ENCODE measurements at places on chromosomes 11 and 22.

GRCh38 chr11:123061403-123062157, at the start of gene HSPA8:
Gene HSPA8 (minus strand): TSS chr11:123062136. CDS start chr11:123061324, 812 bp downstream.
- peak; percentile 82 for DNase-seq

- DNase-seq: no peak
Observed at GRCh38 chr22:48942698-48943566, 884.7 kb downstream of the BRD1 start.

DNA sequence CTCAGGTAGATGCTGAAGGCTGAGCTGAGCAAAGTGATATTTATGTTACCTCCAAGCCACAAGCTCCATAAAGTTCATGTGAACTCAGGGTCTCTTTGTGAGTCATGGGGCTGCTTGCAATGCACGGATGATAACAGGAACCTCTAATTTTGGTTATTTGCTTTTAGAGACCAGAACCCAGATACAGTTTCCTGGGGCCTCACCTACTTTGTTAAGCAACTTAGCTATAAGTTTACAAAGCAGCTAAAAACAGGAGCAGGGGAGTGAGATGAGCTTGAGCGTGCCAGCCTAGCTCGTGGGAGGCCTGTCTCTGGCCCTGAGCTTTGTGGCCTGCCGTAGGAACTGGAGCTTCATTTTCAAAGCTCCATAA, 29.2 kb downstream of the SREBF2 start:
- DNase-seq: peak; percentile 79

- no peak for DNase-seq
Observed at GRCh38 chr22:19446603-19447329, 745 bp downstream of the C22orf39 start.

GRCh38 chr22:20867179-20868024, 8.6 kb downstream of the SNAP29 start:
- no peak for DNase-seq

- DNase-seq: no peak
Observed at GRCh38 chr11:57134284-57134683, 47.5 kb upstream of the LRRC55 start.

GRCh38 chr22:30198921-30199320, 47.6 kb downstream of the LIF start:
- no peak for DNase-seq

GRCh38 chr22:31179345-31179744, 19.4 kb downstream of the RNF185 start:
- DNase-seq: no peak

GRCh38 chr11:66437979-66438503, 607 bp downstream of the MRPL11 start:
- no peak for DNase-seq

- DNase-seq: no peak
Observed at GRCh38 chr11:82756765-82757639, 23.3 kb upstream of the FAM181B start.

- peak; percentile 88 for DNase-seq
Observed at GRCh38 chr11:44600839-44601383, 35.4 kb downstream of the CD82 start.

DNA sequence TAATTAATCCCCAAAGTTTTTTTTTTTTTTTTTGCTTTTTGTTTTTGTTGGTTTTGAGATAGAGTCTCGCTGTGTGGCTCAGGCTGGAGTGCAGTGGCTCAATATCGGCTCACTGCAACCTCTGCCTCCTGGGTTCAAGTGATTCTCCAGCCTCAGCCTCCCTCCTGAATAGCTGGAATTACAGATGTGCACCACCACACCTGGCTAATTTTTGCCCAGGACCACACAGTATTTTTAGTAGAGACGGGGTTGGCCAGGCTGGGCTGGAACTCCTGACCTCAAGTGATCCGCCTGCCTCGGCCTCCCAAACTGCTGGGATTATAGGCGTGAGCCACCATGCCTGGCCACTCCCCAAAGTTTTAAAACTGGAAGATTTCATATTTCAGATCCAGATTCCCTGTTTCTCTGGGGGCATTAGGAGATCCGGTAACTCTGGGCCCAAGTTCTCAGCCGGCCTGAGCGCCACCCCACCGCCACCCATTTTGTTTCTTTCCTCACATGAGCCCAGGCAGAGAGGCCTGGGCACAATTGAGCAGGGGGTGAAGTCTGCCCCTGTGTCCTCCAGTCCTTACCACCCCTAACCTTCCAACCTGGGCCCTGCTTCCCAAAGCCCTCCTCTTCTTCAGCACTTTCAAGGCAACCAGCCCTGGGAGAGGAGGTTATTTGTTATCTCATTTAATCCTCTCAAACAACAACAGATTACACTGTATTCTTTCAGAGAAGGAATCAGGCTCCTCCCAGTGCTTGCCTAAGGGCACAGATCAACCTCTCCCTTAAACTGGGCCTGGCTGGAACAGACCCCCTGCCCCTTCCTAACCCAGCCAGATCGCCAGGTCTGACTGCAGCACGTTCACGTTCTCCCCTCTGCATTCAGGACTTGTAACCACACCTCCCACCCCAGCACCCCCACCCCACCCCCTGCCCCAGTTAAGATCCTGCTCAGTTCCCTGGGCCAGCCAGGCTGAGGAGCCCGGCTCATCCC, 1.9 kb upstream of the CSNK1E start:
- no peak for DNase-seq

DNA sequence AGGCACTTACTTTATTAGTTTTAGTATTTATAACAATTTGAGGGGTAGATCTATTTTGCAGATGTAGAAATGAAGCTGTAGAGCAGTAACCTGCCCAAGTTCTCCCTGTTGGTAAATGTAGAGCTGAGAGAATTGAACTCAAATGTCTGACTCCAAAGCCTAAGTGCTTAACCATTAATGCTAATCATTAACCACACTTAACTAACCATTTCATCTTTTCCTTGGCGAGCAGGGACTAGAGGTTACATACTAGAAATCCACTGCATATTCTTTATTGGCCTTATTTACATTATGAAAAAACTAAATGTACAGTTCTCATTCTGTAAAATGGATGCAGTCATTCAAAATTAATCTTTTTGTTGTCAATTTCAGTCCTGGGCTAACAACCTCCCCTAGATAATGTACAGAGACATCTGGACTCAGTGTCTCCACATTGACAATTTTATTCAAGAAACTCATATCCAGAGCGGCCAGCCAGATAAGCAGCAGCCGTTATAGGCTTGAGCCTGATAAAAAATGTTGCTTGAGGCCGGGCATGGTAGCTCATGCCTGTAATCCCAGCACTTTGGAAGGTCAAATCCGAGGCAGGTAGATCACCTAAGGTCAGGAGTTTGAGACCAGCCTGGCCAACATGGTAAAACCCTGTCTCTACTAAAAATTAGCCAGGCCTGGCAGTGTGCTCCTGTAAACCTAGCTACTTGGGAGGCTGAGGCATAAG, 76.7 kb upstream of the PICALM start:
- no peak for DNase-seq

DNA sequence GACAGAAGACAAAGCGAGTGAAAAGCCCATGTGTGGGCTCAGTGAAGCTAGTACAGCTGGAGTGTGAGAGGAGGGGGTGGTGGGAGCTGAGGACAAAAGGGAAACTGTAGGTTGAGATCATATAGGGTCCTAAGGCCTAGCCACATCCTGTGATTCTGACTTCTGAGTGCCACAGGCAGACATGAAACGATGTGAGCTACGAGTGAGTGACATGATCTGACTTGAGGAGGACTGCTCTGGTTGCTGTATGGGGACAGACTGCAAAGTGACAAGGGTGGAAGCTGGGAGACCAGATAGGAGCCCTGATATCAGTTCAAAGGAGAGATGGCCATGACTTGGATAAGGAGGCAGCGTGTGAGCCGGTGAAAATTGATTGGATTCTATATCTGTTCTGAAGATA, 85.4 kb downstream of the MICAL2 start:
- no peak for DNase-seq

DNA sequence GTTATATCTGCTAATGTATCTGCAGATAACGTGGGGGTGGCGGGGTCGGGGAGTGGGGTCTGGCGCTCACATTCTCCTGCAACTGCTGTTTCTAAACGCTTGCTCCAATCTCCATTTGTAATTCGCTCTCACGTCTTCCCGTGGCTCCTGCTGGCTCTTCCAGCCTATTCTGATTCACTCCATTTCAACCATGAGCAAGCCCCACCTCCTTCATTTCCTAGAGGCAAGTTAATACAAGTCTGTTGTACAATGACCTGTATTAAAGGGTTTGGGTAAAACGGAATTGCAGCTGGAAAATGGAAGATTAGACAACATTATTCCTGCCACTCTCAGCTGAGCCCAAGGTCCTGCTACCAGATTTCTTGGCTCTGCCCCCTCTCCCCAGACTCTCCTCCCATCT, 132.3 kb downstream of the CSNK2A3 start:
- DNase-seq: no peak

- no peak for DNase-seq
Observed at GRCh38 chr11:27294654-27295053, 68.4 kb downstream of the CCDC34 start.

- DNase-seq: no peak
Observed at GRCh38 chr11:128239306-128239705, 348.1 kb downstream of the ETS1 start.

DNA sequence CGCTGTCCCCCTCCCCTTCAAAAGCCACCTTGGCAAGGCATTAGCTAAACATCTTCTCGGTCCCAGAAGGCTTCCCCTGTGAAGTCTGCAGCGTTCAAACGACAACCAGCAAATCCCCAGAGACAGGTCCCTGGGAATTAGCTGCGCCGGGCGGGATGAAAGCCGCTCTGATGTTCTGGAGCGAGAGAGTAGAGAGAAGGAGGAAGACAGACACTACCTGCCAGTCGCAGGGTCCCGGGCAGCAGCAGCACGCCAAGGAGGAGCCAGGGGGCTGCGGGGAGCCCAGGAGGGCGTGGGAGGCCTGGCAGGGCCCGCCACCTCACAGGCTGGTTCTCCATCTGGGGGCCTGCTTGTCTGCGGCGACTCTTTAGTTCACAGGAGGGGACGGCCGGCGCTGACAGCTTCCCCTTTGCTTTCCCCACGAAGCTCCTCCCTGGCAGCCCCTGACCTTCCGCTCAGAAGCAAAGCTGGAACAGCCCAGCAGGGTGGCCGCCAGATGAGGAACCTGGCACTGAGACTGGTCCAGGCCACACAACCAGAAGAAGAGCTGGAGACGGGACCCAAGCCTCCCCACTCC, at the start of gene NFAM1:
Gene NFAM1, minus strand, starts transcription at position 384 of the 577 bp plus-strand sequence. Its CDS starts 46 bp downstream, at position 338.
- no peak for DNase-seq

DNA sequence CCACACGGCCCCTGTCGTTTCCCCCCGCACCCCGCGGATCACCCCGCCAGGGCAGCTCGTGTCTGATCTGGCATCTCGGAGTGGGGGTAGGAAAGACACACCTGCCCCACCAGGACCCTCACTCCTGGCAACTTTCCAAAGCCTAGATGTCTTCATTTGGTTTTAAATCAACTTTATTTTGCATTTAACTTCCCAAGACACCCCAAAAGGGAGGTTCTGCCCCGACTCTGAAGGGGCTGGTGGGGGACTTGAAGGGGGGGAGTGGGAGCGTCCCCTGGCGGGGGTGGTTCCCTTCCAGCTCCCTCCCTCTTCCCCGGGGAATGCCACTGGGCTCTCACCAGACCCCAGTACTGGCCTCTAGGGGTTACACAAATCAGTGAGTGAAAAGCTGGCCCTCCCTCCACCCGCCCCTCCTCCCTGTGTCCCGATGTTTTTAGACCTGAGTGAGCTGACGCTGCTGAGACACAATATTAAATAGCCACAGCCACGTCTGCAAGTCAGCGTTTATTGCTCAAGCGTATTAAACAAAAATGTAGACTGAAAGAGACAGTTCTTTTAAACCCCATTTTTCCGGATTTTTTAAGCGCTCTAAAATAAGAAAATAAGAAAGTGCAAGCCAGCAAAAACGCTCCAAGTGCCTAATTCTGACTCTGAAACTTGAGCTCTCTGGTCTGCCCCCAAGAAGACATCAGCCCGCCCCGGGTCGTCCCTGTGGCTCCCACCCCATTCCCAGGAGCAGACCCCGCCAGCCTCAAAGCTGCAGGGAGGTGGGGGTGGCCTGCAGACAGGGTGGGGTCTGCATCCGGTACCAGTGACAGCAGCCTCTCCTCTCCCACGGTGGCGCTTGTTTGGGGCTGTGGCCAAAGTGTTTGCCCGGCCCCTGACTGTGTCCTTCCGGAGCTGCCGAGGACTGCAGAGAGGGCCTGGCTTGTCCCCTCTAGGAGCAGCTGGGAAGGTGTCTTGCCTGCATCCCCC, 1.1 kb upstream of the TTLL8 start:
- DNase-seq: peak; percentile 24
